SK-N-SH treated with all-trans-retinoic acid at 6 μM for 48 hours (cell line): ENCODE measurements at places on chromosomes 1 and 21.

DNA sequence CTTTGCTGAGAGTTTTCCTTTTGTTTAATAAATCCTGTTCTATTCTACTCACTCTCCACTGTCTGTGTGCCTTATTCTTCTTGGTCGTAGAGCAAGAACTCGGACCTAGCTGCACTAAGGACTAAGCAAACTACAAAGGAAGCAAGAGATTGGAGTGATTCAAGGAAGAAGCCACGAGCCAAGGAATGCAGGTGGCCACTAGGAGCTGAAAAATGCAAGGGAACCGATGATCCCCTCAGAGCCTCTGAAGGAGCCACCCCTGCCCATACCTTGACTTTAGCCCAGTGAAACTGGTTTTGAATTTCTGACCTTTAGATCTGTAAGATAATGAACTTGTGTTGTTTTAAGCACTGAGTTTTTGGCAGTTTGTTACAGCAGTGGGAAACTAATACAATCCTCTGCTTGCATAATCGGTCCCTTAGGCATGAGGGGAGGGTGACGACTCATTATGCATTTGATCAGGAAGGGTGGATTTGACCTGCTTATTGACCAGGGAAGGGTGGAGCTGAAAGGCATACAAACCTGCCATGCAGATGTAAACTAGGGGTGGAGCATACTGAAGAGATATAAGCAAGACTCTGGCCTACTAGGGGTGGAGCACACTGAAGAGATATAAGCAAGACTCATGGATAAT lies 6.2 kb upstream of the CA6 start:
- ATAC-seq = no peak

DNA sequence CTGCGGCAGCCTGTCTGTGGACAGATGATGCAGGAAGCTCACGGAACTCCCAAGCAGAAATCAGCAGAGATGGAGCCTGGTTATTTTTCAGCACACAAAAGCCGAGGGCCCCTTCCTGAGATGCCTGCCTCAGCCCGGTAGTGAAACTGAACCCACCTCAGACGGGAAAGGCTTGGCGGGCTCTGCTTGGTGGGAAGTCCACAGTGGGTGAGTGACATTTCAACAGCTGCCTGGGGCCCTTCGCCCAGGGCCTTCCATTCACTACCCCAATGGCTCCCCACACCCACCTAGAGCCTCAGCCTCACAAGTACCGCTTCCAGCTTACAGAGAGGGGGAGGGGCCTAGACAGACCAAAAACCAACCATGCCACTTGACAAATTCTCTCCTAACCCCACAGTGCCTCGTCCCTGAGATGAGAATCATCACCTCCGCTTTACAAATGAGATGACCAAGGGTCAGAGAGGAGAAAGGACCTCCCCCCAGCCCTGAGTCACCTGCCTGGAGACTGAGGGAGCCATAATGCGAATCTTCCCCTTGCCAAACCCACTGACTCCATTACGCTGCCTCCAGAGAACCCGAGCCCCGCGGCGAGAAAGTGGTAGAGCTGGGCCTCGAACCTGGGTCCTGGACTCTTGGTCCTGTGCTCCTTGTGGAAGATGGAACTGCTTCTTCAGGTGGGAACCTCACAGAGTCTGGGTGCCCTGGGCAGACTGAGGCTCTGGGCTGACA lies 3.4 kb upstream of the ECE1 start:
- no peak for ATAC-seq

GRCh38 chr1:62628506-62628905 lies 31.2 kb downstream of the ANGPTL3 start:
- no peak for ATAC-seq

DNA sequence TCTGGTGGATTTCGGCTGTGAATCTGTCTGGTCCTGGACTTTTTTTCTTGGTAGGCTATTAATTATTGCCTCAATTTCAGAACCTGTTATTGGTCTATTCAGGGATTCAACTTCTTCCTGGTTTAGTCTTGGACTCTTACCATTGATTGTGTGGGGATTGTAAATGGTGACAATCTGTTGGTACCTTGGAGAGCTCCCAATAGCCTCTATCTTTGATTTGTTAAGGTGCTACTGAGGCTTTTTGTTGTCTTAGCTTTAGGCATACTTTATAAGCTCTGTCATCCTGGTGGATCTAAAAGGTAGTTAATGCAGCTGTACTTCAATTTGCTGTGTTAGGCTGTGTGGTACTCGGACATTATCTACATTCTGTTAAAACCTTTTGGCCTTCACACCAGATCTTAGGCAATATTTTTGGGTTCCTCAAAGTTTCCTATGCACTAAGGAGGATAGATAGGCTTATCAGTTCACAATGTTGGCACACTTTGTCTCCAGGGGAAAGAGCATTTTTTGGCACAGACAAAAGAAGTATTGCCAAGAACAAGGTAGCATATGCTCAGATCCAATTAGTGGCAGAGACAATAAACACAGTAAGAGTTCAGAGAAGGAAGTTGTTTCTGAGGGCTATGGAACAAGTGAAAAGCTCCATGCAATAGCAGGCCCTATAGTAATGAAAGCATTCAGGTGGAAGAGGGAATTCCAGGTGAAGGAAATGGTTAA lies 230.4 kb downstream of the PDE4B start:
- ATAC-seq = no peak

DNA sequence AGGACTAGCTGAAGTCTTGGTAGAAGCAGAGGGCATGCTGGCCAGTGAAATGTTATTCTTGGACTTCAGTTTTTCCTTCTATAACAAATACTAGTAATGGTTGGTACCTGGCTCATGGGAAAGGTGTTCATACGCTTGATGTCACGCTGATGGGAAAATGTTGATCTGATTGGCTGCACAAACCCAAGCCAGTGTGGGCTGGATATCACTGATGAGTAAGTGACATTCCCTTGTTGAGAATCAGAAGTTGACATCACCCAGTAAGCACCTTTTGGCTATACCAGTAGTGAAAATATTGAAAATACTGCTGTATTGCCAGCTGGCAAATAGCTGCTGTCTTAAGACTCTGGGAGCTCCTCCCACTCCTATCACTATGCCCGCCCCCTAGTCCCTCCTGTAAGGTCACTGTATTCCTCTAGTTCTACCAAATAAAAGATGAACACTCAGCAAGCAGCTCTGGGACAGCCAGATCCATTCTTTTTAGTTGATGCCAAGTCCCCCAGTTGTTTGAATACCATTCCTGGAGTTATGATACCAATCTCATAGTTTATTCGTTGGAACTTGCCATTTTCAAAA lies 168.2 kb downstream of the GRIK1 start:
- no peak for ATAC-seq

DNA sequence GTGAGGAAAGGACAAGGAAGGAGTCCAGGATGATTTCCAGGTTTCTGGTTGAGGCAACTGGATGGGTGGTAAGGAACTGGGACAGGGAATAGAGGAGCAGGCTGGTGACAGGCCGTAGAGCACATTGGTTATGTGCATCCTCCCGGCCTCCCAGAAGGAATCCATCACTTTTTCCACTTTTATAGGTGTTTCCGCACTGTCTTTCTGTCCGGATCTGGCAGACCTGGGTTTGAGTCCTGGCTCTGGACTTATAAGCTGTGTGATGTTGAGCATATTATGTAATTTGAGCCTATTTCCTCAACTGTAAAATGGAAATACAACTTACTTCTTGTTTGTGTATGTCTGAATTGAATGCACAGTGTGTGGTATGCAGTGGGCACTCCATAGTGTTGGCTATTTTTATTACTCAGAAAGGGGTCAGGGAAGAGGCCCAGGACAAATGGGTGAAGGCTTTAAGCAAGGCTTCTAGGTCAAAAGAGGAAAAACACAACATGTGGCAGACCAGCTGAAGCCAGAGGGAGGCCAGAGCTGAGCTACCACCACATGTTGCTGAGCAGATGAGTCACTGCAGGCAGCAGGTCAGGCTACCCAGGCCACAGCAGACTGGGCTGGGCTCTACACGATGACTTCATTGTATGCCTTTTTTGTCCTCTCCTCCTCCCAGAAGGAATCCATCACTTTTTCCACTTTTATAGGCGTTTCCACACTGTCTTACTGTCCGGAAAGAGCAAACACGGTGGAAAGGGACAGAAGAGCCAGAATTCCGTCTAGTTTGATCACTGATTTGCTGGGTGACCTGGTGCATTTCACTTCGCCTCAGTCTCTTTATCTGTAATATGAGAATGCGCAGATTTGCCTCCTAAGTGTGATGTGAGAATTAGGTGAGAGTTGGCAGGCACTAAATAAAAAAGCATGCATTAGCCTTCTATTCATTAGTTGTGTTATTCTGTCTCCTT lies 791 bp upstream of the MAST2 start:
- peak; percentile 97 for ATAC-seq

DNA sequence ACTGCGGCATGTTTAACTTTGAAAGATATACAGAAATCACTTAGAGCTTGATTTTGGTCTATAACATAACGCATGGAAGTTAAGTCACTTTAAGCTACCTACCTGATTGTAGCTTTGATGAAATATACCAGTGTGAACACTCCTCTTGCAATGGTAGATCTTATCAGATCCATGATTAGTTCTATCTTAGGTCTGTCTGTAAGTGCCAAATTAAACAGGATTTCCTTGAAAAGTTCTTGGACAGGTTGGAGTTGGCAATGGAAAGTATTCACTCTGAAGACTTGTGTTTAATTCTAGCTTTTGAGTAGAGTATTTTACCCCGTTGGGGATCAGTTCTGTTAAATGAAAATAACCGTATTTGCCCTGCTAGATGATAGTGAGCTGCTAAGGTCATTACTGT lies 4.1 kb upstream of the ADGRL4 start:
- ATAC-seq = no peak

DNA sequence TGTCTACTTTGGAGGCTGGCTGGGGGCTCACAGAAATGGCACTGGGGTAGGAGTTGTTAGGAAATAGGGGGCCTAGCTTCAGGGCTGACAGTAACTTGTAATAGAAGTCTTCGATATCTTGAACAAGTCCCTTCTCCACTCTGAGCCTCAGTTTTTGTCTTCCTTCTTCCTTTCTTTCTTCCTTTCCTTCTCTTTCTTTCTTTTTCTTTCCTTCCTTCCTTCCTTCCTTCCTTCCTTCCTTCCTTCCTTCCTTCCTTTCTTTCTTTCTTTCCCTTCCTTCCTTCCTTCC lies 12.9 kb downstream of the BTG2 start:
- no peak for ATAC-seq

DNA sequence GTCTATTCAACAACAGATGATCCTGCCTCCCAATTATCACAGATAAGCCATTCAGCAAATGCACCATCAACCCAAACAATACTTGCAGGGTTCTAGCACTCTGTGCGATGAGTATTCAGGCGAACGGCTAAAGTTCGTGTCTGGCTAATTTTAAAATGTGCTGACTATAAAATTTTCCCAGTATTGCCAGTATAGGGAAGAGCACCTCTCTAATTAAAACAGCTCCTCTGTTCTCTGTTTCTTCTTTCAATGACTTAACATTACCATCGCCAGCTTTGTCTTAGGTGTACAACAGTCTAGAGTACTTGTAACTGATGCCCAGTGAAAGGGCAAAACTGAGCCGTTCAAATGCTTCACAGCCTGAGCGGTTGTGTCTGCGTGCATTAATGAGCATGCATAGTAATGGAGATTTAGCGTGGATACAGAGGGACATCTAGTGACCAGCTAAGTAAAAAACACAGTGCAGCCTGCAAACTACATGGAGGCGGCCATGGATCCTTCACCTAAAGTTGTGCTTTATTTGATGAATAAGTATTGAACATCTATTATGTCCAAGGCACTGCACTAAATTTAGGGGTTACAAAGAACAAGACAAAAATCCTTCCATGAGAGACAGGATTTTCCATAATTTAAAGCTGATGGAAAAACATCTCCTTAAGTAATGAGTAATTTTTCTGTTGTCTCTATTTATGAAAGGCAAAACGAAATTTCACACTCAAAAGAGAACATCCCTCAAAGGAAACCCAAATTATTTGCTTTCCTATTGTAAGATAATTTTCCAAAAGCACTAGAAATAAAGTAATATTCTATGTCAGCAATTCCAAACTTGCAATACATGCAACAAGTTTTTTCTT lies 120.0 kb downstream of the SETD4 start:
- peak; percentile 100 for ATAC-seq

GRCh38 chr1:11311816-11312755 lies 39.1 kb downstream of the UBIAD1 start:
- ATAC-seq = no peak

DNA sequence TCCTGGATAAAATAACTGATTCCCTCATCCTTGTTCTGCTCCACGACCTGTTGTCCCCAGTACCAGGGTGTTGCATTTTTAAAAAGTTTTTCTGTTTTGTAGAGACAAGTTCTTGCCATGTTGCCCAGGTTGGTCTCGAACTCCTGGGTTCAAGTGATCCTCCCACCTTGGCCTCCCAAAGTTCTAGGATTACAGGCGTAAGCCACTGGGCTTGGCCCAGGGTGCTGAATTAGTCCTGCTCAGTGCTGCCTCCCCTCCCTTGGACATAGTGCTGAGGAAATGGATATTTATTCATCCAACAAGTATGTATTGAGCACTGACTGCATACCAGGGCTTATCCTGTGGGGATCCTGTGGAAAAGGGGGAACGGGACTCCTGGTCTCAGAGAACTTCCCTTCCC lies 126.4 kb downstream of the PTPRU start:
- ATAC-seq = no peak

GRCh38 chr1:218880484-218881060 lies 293.1 kb upstream of the LYPLAL1 start:
- no peak for ATAC-seq

DNA sequence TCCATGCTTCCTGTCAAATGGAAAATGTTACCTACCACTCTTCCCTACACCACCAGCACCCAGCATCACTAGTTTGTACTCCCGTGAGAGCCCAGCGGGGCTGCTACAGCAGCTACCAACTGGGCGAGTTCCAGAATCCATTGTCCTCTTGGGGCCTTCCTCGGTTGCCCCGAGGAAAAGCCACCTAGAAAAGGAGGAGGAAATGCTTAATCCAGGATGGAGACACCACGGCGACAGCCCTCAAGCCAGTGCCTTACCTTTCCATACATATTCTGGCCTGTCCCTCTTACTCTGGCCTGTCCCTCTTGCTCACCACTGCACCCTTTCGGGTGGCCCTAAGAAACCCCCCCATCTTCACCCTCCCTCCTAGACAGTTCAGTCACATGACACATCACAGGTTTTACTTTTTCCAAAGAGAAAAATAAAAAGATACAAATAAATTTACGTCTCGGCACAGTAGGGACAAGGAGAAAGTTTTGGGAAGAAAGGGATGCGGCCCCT lies 478 bp downstream of the RIT1 start:
- ATAC-seq = peak; percentile 72

DNA sequence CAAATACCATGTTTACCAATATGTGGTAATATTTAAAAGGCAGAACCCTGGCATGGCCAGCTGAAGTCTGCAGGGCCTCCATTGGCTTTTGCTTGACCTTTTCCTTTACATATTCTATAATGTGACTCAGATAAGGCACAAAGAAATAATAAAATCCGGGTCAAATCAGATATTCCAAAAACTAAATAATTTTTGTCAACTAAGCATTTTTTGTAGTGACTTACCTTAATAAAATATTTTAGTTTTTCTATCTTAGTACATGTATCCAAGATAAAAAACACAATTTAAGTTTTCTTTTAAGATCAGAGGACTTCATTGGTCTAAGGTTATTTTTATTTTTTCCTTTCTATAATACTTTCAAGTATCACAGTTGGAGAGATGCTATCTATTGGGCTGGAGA lies 179.4 kb upstream of the ADAMTS5 start:
- ATAC-seq = no peak
